Fibroblast of villous mesenchyme (primary cell): ENCODE measurements at places on chromosomes 6 and 20. TPM values are rescaled to one million over a fixed set of nuclear protein-coding genes. Genes with fewer than 3 reads are reported as not detected.

GRCh38 chr6:166933396-166933795, 23.0 kb downstream of the RNASET2 start:
- no peak for DNase-seq

The RIN2 gene
- 57.7 and 102 TPM in 2 replicates for total RNA-seq

The AVP gene
- total RNA-seq = not detected in 2 replicates

The RIPOR3 gene
- 28.1 and 29.3 TPM in 2 replicates for total RNA-seq
